Thymus (tissue), 14 donors: ENCODE measurements at places on chromosomes 12 and 14.
A peak's percentile ranks its signal among the peaks of the same experiment; 100 is the strongest.

GRCh38 chr12:89384050-89384758, 31.9 kb upstream of the DUSP6 start:
- no peak for DNase-seq

DNA sequence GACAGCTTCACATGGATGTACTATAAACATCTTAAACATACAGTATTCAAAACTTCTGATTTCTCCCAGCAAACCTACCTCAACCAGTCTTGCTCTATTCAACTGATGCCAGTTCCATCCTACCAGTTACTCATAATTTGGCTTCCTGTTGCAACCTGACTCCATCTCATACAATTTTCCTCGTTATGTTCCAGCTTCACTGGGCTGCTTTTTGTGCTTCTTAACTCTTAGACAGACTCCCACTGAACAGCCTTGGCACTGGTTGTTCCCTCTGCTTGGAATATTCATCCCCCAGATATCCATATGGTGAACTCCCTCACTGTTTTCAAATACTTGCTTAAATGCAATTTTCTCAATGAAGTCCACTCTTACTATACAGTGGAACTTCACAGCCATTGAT, 249.2 kb downstream of the AEBP2 start:
- no peak for DNase-seq

- DNase-seq: no peak
These were observed 86.8 kb downstream of the RFLNA start for GRCh38 chr12:124381456-124382296.

DNA sequence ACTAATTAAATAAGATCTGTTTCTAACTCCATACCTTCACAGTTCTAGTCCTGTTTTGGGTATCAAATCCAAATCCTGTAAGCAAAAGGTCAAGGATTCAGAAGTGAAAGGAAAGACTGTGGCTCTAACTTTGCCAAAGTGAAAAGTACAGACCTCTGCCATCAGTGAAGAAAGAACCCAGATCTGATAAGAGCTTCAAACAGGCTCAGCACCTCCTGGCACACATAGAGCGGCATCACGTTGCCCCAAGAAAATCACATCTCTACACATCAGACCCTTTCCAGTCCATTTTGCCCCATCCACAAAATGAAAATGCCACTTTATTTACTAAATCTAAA, 23.2 kb downstream of the CLIP1 start:
- DNase-seq: no peak

DNA sequence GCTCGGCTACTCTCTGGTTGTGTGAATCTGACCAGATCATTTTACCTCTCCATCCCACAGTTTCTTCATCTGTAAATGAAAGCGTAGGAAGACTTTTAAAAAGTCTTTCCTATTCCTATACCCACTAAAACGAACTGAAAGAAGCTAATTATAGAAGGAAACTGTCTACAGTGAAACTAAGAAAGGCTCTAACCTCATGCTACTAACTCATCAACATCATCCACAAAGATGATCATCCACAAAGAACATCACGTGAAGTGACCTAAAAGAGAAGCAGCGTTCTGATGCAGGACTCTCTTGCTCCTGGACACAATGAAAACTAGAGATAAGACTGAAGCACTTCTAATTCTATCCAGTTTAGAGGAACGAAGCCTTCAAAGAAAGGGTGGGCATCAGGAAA, 58.5 kb upstream of the OSBPL8 start:
- DNase-seq: no peak

GRCh38 chr14:105322791-105323556, 8.4 kb downstream of the PACS2 start:
- no peak for DNase-seq

DNA sequence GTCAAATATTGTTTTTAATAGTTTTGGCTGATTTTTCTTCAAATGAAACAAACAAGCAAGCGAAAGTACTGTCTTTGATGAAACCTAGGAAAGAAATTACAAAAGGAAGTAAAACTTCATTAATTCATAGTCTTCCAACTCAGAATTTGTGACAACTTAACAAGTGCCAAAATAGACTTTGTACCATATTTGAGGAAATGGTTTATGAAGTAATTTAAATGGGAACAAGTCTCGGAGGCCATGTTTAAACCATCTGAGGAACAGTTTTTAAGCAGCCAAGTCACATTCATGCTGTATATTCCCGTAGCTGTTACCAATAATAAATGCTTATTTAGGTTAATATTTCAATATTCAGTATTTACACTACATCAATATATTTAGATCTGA, 745 bp upstream of the ARHGDIB start:
- no peak for DNase-seq

DNA sequence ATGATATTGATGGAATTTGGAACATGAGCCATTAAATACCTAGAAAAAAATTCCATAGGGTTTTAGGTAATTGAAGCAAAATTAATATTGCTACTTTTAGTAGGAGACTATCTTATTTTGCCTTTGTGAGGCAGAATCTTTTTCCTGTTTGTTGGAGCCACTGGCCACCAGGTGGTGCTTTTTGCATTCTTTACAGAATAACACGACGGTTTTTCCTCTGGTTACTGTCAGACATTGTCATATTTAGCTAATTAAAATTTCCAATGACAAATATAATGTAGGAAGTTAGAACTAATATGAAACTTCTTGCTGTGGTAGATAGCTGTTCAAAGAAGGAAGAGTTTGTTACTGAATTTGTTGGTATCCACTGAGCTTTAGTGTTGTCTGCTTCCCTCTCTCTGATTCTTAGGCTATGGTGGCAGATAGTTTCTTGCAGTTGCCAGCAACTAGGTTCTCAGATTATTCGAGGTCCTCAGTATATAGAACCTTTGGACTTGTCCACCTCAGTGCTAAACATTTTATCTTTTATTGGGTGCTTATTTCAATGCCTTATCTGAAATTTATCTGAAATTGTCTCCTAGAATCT, 25.7 kb downstream of the RAB21 start:
- peak; percentile 36 for DNase-seq

DNA sequence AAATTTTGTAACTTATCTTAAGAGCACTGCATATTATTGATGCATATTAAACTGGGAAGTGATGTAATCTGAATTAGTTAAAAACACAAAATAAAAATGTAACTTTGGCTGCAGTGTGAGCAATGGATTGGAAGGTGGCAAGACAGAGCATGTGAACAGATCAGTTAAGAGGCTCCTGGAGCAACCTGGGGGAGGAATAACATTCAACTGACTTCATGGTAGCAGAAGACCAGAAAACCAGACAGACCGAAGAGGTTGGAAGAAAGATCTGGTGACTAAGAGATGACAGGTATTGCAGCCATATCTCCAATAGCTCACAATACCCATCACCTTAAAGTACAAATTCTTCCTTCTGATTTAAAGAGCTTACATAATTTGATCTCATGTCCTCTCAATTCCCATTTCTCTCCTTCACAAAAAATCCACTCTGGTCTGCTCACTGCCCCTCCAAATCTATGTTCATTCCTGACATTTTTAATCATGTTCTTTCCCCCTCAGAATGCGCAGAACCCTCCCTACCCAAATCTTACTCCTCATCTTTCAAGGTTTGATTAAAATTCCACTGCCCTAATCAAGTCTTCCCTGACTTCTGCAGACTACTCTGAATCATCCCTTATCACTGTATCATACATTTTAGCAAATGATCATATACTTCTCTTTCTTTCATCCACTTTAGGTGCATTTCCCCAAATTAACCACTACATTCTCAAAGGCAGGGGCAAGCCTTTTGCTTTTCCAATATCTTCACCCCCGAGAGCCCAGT, 51.5 kb downstream of the DUSP16 start:
- DNase-seq: no peak

GRCh38 chr12:40834321-40834720, 142.1 kb downstream of the CNTN1 start:
- no peak for DNase-seq

GRCh38 chr12:85564786-85565185, 271.4 kb downstream of the RASSF9 start:
- no peak for DNase-seq

GRCh38 chr14:21026274-21026987, 1.6 kb upstream of the NDRG2 start:
- DNase-seq: no peak

- DNase-seq: no peak
These were observed 37.8 kb downstream of the PAH start for GRCh38 chr12:102879144-102879763.

DNA sequence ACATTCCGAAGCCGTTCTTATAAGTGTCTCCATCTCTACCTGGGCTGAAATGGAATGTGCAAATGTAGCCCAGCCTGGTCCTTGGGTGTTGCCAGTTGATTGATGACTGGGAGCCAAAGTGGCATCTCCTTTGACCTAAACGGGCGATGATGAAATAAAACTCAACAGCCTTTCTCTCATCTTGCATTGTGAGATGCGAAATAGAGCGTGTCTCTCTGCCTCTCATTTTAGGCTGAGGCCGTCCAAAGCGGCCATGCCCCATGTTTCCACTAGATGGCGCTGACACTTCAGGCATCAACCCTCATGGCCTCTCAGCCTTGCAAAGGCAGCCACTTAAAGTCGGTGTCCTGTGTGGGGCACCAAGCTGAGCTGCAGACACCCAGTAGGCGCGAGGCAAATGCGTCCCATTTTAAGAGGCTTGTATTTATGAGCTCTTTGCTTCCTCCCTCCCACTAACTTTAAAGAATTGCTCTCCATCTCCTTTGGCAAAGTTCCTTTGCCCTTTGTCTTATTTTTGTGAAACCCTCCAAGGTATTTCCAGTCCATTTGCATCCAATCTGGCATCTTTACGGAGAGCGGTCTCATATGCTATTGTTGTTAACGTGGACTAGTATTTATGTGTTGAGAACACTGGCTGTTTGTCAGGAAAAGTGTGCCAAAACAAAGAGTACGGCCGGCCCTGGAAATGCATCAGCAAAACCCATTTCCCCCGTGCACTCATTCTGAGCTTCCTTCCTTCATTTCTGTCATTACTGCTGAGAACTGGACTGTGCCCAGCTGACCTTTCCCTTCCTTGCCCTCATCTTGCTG, 25.0 kb downstream of the GPRC5A start:
- DNase-seq: peak; percentile 61

DNA sequence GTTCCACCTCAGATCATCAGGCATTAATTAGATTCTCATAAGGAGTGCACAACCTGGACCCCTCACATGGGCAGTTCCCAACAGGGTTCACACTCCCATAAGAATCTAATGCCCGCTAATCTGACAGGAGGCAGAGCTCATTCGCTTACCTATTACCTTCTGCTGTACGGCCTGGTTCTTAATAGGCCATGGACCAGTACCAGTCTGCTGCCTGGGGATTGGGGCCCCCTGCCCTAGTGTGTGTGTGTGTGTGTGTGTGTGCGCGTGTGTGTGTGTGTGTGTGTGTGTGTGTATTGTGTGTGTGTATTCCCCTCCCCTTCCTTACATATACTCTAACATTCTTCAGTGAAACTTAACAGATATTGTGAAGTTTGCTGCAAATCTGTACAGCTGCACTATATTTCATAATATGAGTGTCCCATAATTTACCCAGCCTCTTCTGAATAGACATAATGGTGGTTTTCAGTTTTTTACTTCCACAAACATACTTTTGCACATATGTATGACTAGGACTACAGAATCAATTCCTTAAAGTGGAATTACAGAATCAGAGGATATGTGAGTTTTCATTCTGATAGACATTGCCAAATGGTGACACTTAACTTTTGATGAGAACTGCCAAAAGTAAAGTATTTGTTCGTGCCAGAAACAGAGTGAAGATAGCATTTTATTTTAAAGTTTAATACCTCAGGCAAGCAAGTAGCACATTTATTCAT, 205.2 kb upstream of the EEA1 start:
- no peak for DNase-seq
